Stimulated activated CD4-positive, alpha-beta T cell treated with anti-CD3 and anti-CD28 coated beads, Interleukin-2, amount 100 ng/mL, for 48 hours (primary cell): ENCODE measurements at places on chromosomes 7 and 10.

GRCh38 chr7:27109466-27110185 lies 7.1 kb upstream of the HOXA2 start:
- DNase-seq = no peak

DNA sequence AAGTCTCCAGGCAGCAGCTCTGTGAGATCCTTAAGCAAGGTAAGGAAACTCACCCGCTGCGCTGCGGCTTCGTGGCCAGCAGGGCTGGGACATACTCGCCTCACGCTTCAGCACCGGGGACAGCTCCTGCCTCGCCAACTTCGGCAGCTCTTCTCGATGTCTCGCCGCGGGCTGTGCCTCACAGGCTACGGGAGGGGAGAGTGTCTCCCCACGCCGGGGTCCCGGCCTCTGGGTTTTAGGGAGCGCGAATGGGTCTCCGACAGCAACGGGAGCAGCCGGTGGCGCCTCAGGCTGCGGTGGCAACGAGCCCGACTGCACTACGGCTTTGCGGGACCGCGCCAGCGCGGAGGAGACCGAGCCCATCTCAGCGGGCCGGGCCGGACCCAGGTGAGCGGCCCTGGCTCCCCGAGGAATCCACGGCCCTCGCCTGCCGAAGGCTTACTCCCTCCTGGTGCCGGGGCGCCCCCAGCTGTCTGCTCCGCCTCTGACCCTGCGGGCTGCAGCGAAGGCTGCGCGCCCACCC lies 62.4 kb downstream of the LSM5 start:
- DNase-seq = peak; percentile 71

DNA sequence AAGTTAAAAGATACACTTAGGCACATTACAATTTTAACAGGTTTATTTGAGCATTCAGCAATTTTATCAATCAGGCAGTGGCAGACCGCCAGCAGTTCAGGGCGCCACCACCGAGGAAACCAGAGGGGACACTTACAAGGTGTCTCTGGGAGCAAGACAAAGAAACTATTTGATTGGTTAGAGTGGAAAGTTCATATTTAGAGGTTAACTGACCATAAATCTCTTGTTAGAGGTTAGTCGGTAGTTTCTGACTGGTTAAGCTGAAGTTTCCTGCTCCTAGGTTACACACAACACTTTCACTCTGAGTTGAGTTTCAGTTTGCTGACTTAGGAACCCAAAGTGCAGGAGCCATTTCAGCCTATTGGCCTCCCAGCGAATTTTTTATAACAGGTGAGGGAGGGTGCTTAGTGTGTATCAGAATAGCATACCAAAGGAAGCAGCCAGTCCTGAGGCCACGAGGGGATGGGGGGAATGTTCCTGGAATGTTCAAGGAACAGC lies 10.8 kb upstream of the PVRIG start:
- no peak for DNase-seq

DNA sequence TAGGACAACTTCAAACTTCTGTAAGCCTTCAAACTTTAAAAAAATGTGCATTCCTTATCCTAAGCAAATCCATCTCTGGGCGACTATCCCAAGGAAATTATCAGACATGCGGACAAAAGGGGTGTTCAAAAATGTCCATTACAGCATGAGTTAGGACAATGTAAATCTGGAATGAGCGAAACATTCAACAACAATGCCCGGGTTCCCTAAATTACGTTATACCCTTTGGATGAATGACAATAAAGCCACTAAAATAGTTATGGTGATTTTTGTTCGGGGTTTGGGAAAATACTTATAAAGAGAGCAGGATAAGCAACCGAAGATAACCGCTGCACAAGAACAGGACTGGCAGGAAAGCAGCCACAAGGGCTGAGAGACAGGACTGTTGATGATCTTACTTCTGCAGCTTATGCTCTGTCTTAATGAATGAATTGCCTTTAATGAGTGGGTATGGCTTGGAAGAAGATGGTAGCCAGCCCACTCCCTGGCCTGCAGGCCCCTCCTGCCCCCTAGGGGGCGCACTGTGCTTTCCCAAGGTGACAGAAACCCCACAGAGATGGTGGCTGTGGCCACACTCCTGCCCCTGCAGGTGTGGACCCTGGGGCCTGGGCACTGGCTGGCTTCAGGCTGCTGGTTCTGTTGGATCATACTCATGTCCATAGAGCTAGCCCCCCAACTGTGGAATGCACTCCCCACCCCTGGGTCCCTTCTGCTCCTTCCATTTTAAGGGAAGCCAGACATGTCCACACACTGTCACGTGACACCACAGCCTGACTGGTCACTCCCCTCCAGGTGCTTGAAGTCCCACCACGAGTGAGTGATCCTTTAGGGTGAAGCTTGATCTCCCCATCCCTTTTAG lies 45.0 kb downstream of the ZCCHC24 start:
- peak; percentile 64 for DNase-seq

DNA sequence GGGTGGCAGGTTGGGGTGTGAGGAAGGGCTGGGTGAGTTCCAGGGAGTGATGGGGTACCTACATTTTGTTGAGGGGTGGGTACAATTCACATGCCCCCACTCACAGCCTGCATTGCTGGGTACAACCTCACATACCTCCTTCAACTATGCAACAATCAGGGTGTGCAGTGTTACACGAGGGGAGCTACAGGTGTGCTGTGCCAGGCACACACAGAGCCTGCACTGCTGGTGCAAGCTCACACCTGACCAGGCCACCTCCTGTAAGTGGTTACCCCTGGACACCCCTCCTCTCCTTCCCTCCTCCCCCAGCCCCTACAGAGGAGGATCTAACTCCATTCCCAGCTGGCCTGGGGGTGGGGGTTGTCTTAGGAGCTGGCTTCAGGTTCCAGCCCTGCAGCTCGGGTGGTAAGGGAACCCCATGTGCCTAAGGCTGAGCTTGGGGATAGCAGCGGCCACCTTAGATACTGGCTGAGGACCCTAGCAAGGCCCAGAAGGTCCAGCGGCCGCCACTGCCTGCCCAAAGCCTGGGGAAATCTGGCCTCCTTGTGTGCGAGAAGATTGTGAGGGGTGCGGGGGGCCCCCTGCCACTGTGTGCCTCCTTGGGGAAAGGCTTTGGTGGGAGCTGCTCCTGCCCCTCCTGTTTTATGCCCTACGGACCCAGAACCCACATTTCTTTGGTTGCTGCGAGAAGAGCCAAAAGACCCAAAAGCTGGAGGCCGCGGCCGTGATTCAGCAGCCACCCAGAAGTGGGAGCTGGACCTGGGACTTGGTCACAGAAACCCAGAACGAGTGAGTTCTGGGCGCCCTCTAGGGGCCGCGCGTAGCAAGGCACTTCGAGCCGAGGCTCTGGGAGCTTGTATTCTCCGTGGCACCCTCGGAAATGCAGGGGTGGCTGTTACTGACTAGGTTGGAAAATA lies 10.8 kb downstream of the TLX1 start:
- peak; percentile 85 for DNase-seq

DNA sequence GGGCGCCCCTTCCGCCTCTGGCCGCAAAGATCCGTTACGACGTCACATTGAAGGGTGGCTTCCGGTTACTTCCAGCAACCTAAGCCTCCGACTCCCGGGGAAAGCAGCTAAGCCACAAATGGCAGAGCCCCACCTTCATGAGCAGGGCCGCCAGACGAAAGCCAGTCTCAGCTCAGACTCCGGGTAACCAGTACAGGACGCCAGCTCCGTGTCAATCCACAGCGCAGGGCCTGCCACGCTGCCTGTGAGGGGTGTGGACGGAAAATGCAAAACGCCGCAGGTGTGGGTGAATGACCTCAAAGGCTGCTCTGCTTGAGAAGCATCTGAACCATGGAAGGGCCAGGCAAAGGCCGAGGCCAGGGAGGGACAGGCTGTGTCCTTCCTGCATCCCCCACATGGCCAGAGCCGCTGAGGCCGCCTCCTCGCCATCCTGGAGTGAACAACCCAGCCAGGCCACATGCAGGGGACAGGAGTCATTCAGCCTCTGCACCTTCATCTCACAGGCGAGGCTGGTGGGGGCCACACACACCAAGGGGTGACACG lies 53.5 kb upstream of the PPP2R2D start:
- no peak for DNase-seq

GRCh38 chr7:26425655-26426054 lies 134.0 kb downstream of the SNX10 start:
- no peak for DNase-seq

- DNase-seq = no peak
Observed at GRCh38 chr7:5284304-5285281, 1.9 kb downstream of the SLC29A4 start.

DNA sequence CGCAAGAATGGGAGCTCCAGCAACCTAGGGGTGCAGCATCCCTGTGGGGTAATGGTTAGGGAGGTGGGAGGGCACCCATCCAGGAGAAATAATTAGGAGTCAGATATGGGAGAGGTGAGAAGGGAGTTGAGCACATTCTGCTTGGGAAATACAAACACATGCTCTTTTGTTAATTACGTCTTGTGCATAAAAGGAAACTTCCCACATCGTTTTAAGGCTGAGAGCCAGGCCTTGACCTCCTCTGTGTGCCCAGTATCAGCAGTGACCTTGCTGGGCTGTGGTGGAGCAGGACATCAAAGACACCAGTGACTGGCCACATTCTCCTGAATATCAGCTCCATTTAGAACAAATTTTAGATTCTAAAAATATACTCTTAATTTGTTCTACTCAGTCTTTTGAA lies 22.6 kb downstream of the AKR1C4 start:
- DNase-seq = no peak

- DNase-seq = no peak
Observed at GRCh38 chr7:134907000-134907399, 79.3 kb upstream of the AGBL3 start.

GRCh38 chr10:77902159-77902558 lies 24.4 kb downstream of the DLG5 start:
- no peak for DNase-seq

- no peak for DNase-seq
Observed at GRCh38 chr10:114550756-114551635, 107.1 kb downstream of the ABLIM1 start.

DNA sequence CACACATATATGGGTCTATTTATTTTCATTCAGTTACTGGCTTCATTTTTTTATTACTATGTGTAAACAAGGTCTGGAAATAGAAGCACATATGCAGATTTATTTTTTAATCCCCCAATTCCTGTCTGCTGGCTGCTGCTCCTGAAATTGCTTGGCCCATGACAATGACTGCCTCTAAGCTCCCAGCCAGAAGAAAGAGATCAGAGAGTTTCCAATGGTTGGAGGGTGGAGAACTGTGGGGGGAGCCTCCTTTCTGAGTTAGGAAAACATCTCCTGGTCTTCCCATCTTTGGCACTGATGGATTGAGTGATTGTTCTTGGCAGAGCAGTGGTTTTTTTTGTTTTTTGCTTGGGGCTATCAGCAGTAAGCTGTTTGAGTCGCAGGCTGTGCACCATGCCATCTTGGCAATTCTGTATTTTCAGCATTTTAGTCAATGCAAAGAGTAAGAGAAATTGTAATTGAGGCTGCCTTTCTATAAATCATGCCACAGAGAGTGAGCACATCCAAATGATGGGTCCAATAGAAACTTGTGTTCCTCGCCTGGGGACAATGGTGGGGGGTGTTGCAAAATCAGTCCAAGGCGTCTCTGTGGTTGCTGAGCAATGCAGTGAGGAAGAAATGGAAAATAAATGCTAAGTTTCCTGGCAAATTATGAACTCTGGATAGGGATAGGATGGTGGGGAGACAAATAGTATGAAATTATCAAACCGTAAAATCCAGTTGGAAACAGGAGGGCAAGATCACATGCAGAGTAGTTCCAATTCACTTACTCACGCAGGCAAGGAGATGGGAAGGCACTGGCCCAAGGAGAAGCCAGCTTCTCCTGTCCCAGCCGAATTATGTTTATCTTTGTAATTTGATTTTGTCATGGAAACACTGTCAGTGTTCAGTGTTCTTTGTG lies 382.4 kb downstream of the SORCS3 start:
- no peak for DNase-seq

GRCh38 chr7:342681-343216 lies 52.8 kb downstream of the FOXL3 start:
- no peak for DNase-seq
